PC-3 (cell line): ENCODE measurements at places on chromosomes 5 and 9. TPM values are rescaled to one million over a fixed set of nuclear protein-coding genes. Genes with fewer than 3 reads are reported as not detected.
A peak's percentile ranks its signal among the peaks of the same experiment; 100 is the strongest.

SIT1 gene
- not detected in 2 replicates for total RNA-seq

KIAA0825 gene
- 0.07 and 0.23 TPM in 2 replicates for total RNA-seq

SUSD3 gene
- total RNA-seq = 12.7 and 13.4 TPM in 2 replicates

TCF7 gene
- 3.9 and 7.0 TPM in 2 replicates for total RNA-seq

IFNA21 gene
- total RNA-seq = not detected in 2 replicates

MAMDC2 gene
- total RNA-seq = not detected in 2 replicates

TXNDC8 gene
- total RNA-seq = not detected in 2 replicates

SLC2A6 gene
- 20.5 and 21.7 TPM in 2 replicates for total RNA-seq

CREBRF gene
- total RNA-seq = 2.0 and 4.9 TPM in 2 replicates

MEGF10 gene
- total RNA-seq = not detected in 2 replicates

LRRC26 gene
- total RNA-seq = 0.40 and 2.0 TPM in 2 replicates

NEK6 gene
- total RNA-seq = 21.1 and 22.1 TPM in 2 replicates

GRCh38 chr5:151093476-151093889 lies 12.6 kb upstream of the TNIP1 start:
- peak; percentile 87 for DNase-seq

DNA sequence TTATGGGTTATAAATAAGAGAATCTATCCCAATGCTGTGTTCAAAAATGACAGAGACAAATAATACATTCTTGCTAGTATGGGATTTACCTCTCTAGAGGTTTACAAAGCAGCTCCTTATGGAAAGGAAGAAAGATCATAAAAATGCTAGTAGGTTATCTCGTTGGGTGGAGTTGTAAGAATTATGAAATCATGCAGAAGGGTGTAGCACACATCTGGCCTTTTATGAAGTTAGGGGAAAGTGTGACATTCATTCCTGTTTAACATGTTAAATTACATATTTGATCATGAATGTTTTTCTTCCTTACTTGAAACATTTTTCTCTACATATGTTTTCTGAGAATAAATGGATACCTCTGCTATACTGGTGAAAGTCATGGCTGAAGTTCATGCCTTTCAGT lies 414.2 kb downstream of the SH3GL2 start:
- DNase-seq = no peak

DNA sequence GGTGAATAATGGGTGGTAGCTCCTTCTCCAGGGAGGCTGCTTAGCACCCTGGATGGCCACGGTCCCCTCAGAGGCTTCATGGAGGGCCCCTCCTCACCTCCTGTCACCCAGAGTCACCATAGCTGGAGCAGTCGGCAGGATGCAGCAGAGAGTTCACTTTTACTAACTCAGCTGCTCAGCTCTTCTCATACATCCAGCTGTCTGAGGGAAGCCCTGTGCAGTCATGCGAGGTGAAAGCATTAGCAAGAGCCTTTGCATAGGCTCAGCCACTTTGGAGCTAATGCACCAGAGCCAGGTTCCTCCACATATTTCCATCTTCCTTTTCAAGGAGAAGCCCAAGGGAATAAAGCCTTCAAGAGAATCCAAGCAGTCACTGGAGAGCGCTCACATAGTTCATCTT lies 499.2 kb downstream of the BNC2 start:
- DNase-seq = no peak

DNA sequence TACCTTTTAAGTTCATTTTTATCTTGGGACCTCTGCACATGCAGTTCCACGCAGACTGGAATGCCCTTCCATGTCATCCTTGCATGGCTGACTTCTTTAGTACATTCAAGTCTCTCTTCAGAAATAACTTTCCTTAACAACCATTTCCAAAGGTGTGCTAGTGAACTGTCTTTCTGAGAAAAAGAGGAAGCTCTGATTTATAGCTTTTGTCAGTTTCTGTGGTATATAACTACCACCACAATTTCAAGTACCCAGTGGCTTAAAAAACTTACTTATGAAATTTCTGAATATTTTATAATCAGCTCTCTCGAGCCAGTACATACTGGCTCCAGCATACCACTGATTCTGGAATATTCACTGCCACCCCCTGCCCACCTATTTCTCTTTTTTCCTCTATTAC lies 1613.8 kb downstream of the MAT2B start:
- no peak for DNase-seq

GRCh38 chr5:14848385-14848784 lies 23.2 kb downstream of the ANKH start:
- no peak for DNase-seq

DNA sequence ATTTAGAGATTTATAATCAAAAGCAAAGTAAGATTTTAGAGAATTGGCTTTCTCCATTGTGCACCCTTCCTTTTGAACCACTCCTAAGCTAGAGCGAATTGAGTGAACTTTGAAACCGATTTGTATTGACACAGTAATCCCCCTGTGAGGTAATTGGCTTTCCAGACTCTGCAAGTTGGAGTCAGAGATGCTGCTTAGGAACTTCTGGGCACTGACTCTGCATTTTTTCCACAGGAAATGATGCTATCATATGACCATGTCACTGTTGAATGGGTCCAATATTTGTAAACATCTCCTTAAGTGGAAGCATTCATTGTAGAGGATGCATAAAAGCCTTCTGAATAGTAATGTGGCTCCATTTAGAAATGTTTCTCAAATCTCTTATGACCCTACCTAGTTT lies 394.4 kb upstream of the ZNF608 start:
- peak; percentile 5 for DNase-seq

- no peak for DNase-seq
These were observed 161.3 kb downstream of the SNCAIP start for GRCh38 chr5:122473138-122473843.

- no peak for DNase-seq
These were observed 16.7 kb downstream of the CDKN2AIPNL start for GRCh38 chr5:134394932-134395331.

- no peak for DNase-seq
These were observed 37.3 kb upstream of the FBP1 start for GRCh38 chr9:94676446-94677131.

DNA sequence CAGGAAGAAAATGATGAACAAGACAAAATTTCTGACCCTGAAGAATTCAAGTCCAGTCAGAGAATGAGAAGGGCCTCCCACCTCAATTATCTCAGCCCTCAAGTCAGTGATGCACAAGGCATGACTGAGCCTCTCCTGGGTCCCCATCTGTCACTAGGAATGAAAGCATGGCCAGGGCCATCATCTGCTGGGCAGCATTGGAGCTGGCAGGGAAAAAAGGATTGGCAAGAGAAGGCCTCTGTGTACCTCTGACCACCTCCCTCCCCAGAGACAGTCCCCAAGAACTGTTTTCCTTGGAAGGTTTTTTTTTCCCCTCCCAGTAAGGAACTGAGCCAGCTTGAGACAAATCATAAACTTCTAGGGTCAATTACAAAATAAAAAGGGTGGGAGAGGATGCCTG lies 76.7 kb downstream of the KLHL3 start:
- DNase-seq = no peak

GRCh38 chr9:98108531-98109031 lies 10.4 kb downstream of the TRIM14 start:
- DNase-seq = no peak

DNA sequence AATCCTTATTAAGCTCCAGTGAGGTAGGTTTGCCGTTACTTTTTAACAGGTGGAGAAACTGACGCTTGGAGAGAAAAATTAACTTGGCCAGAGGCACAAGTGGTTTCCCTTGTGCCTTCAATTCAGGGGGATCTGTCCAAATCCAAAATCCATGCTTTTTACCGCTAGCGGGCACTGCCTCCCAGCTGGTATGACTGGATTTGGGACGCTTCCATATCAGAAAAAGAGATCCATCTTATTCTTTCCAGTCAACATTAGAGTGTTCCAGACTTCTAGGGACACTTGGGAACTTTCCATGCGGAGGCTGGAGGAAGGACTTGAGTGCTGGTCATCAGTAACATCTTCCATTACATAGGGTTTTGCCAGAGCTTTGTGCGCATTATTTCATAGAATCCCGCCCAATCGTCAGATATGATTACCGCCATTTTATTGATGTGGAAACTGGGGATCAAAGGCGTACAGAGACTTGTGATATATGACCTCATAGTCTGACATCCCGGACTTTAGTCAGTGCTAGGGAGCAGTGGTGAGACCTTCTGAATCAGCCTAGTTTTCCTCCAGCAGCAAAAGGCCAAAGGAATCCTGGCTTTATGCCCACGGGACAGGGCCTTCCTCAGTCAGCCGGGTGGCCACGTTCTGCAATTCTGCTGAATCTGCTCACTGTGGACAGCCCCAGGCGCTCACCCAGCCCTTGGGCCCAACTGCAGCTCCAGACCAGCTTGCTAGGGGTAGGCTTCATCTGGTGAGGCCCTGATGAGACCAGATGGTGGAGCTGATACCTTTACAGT lies 1.1 kb upstream of the GNPDA1 start:
- peak; percentile 49 for DNase-seq

DNA sequence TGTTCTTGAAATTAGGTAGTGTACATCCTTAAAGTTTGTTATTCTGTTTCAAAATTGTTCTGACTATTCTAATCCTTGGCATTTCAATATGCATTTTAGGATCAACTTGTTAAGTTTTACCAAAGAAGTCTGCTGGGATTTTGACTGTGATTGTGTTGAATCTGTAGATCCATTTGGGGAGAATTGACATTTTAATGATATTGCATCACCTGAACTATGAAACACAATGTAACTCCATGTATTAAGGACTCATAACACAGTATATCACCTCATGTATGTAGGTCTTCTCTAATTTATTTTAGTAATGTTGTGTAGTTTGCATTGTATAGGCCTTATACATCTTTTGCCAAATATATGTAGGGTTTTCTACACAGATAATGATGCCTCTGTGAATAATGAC lies 77.8 kb downstream of the RALGPS1 start:
- DNase-seq = no peak

GRCh38 chr5:96087939-96088338 lies 126.3 kb upstream of the ELL2 start:
- no peak for DNase-seq

DNA sequence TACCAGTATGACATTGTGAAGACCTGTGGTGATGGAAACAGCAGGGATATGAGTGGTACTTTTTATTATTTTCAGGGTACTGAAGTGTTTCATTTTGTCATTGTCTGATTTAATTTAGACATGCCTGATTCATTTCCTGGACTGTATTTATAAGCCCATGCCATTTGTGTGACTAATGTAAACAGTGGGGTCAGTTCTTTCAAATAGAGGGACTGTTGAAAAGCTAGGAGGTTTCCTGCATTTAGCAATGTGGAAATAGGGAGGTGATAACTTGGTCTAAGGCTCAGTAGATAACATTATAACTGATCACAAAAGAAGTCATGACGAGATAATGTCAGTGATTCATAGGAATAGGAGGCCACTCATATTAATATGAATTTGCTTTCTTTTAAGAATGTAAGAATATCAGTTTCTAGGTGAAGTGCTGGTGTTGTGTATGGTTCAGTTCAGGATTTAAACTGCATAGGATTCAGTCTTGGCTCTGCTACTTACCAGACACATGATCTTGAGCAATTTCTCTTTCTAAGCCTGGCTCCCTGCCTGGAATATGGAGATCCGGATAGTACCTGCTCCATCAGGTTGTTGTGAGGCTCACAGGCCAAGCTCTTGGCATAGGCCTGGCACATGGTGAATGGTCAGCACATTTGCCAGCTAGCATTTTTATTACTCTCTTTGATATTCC lies 7.5 kb downstream of the RASGRF2 start:
- DNase-seq = peak; percentile 85

GRCh38 chr9:91697201-91697600 lies 252.8 kb downstream of the ROR2 start:
- DNase-seq = no peak

DNA sequence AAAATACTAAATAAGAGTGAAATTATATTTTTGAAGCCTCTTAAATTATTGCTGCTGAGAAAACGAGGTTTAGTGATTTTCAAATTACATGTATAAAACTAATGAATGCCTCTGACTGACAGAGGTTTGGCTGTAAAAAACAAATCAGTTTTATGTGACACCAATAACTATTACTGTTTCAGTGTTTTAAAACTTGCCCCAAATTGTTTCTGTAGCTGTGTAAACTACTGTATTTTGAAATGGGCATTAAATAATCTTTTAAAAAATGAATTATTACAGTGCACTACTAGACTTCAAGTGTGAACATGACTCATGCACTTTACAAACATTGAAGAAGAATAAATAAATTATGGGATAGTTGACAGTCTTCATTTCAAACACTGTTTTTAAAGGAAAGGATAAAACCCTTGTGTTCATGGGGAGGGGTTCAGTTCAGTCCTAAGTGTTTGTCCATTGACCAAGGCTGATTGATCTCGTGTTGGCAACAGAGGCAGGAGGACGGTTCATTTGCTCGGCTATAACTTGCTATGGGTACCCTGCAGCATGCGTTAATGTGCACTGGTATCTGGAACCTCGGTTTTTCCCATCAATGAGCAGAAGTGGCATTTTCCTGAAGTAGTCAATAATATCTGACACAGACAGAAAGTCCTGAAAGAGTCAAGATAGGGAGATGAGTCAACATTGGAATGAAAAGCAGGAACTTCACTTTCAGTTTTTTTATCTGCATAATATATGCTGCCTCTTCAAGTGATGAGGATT lies 15.6 kb downstream of the C5orf58 start:
- DNase-seq = no peak

GRCh38 chr5:44389090-44389822 lies at the start of gene FGF10:
Gene FGF10, minus strand, starts transcription at chr5:44389420. Its CDS starts 738 bp downstream, at chr5:44388682.
- no peak for DNase-seq

- no peak for DNase-seq
These were observed 21.8 kb downstream of the CTNNA1 start for GRCh38 chr5:138775034-138775433.

DNA sequence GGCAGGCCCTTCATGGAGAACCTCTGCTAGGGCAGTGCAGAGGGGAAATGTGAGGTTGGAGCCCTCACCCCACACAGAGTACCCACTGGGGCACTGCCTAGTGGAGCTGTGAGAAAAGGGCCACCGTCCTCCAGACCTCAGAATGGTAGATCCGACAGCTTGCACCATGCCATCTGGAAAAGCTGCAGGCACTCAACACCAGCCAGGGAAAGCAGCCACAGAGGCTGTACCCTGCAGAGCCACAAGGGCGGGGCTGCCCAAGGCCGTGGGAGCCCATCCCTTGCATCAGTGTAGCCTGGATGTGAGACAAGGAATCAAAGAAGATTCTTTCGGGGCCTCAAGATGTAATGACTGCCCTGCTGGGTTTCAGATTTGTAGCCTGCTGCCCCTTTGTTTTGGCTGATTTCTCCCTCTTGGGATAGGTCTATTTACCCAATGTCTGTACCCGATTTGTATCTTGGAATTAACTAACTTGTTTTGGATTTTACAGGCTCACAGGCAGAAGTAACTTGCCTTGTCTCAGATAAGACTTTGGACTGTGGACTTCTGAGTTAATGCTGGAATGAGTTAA lies 16.6 kb upstream of the ZDHHC11 start:
- DNase-seq = no peak

GRCh38 chr9:135864447-135865049 lies 42.8 kb downstream of the CAMSAP1 start:
- peak; percentile 60 for DNase-seq

GRCh38 chr5:40495237-40495635 lies 184.5 kb upstream of the PTGER4 start:
- DNase-seq = no peak
